Immature natural killer cell (primary cell): ENCODE measurements at places on chromosomes 11 and 22. TPM values are rescaled to one million over a fixed set of nuclear protein-coding genes. Genes with fewer than 3 reads are reported as not detected.

The BDNF gene
- polyA plus RNA-seq: not detected

The VWCE gene
- polyA plus RNA-seq: not detected

DNA sequence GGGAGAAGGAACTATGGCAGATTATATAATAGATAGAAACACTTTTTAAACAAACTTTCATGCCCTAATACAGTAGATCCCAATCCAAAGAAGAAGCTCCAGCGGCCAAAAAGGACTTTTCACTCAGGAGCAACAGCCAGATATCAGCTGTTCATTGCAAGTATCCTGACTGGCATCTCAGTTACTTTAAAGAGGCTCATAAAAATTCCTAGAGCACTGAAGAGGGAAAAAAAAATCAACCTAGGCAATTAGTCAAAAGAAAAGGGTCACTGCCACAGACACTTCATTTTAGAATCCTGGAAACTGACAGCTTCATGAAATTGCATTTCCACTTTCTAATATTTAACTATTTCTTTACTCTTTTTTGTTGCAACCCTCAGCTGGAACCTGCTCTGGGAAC lies 170.6 kb upstream of the SOX6 start:
- H3K27me3 ChIP-seq: peaks cover 2% of the 10 kb centered on the region
- no peaks in the 10 kb centered on the region for H3K4me1 ChIP-seq
- no peak overlapping the region for H3K4me3 ChIP-seq
- H3K27ac ChIP-seq: no peak overlapping the region
- H3K36me3 ChIP-seq: no peaks in the 10 kb centered on the region
- no peak for DNase-seq

- no peaks in the 10 kb centered on the region for H3K4me1 ChIP-seq
- no peak for DNase-seq
- no peaks in the 10 kb centered on the region for H3K36me3 ChIP-seq
- H3K27me3 ChIP-seq: peaks cover 2% of the 10 kb centered on the region
- H3K4me3 ChIP-seq: no peak overlapping the region
Observed at GRCh38 chr11:19832086-19832750, 119.6 kb downstream of the NAV2 start.

The HBG2 gene
- polyA plus RNA-seq: not detected

The RIMBP3C gene
- polyA plus RNA-seq: not detected

GRCh38 chr11:25769287-25769686 lies 562.6 kb upstream of the ANO3 start:
- peaks cover 2% of the 10 kb centered on the region for H3K27me3 ChIP-seq
- H3K36me3 ChIP-seq: no peaks in the 10 kb centered on the region
- DNase-seq: no peak
- no peak overlapping the region for H3K27ac ChIP-seq
- no peak overlapping the region for H3K4me3 ChIP-seq

GRCh38 chr22:29936186-29936585 lies 53.2 kb downstream of the MTMR3 start:
- no peak for DNase-seq
- H3K4me3 ChIP-seq: no peak overlapping the region
- H3K27me3 ChIP-seq: no peaks in the 10 kb centered on the region
- peaks cover 70% of the 10 kb centered on the region for H3K4me1 ChIP-seq
- H3K36me3 ChIP-seq: peaks cover 4% of the 10 kb centered on the region
- H3K27ac ChIP-seq: no peak overlapping the region

The MRGPRE gene
- polyA plus RNA-seq: not detected

DNA sequence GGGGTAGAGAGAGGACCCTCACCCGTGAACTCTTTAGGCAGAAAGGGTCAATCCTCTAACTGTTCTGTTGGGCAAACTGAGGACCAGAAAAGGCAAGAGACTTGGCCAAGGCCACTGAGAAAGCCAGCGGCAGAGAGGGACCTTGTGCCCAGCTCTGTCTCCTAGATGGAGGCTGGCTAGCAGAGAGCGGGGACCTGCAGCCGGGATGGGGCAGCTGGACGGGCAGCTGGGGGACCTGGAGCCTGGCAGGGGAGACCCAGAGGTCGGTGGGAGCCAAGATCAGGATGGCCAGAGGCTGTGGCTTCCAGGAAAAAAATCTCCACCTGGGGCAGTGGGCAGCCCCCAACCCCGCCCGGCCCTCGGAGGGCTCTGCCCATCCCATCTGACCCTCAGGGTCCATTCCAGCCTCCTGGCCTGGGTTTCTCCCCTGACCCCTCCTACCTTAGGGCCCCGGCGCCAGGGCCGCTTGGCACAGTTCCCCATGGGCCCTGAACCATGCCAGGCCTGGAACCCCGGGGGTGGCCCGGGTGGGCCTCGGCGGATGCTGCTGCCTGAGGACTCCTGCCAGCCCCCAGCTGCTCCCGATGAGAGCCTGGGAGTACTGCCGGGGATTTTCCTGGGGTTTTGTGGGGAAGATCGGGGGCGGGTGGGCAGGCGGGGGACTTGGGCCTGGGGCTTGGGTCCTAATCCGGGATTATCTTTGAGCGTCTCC lies at the start of gene CABP2:
Gene CABP2, minus strand, starts transcription at position 603 of the 712 bp plus-strand sequence. Its CDS starts 120 bp downstream, at position 483.
- no peak within 1 kb of the TSS for H3K4me3 ChIP-seq
- H3K27ac ChIP-seq: no peak within 1 kb of the TSS
- H3K4me1 ChIP-seq: no peaks in the 10 kb centered on the region
- no peaks in the 10 kb centered on the region for H3K36me3 ChIP-seq
- H3K27me3 ChIP-seq: peaks cover 1% of the 10 kb centered on the region

- peaks cover 7% of the 10 kb centered on the region for H3K36me3 ChIP-seq
- peak overlapping the region; percentile 92 for H3K4me3 ChIP-seq
- H3K27me3 ChIP-seq: peaks cover 3% of the 10 kb centered on the region
- DNase-seq: no peak
- peaks cover 49% of the 10 kb centered on the region for H3K4me1 ChIP-seq
Observed at GRCh38 chr11:126304457-126305075, 706 bp downstream of the DCPS start.

GRCh38 chr11:103436131-103436770 lies 327.0 kb downstream of the DYNC2H1 start:
- peaks cover 18% of the 10 kb centered on the region for H3K36me3 ChIP-seq
- DNase-seq: no peak
- H3K27me3 ChIP-seq: no peaks in the 10 kb centered on the region
- no peak overlapping the region for H3K27ac ChIP-seq

- H3K4me1 ChIP-seq: no peaks in the 10 kb centered on the region
- no peaks in the 10 kb centered on the region for H3K36me3 ChIP-seq
- no peak for DNase-seq
- no peak overlapping the region for H3K27ac ChIP-seq
- H3K27me3 ChIP-seq: no peaks in the 10 kb centered on the region
Observed at GRCh38 chr11:128409476-128409875, 177.9 kb downstream of the ETS1 start.

The SLC22A9 gene
- not detected for polyA plus RNA-seq

The DEPDC5 gene
- polyA plus RNA-seq: 3.9 TPM

GRCh38 chr11:12430954-12431595 lies 53.7 kb downstream of the PARVA start:
- no peak overlapping the region for H3K27ac ChIP-seq
- H3K36me3 ChIP-seq: no peaks in the 10 kb centered on the region
- DNase-seq: no peak

The CALCA gene
- not detected for polyA plus RNA-seq
